ENCODE measurements at places on chromosomes 2 and 18.

DNA sequence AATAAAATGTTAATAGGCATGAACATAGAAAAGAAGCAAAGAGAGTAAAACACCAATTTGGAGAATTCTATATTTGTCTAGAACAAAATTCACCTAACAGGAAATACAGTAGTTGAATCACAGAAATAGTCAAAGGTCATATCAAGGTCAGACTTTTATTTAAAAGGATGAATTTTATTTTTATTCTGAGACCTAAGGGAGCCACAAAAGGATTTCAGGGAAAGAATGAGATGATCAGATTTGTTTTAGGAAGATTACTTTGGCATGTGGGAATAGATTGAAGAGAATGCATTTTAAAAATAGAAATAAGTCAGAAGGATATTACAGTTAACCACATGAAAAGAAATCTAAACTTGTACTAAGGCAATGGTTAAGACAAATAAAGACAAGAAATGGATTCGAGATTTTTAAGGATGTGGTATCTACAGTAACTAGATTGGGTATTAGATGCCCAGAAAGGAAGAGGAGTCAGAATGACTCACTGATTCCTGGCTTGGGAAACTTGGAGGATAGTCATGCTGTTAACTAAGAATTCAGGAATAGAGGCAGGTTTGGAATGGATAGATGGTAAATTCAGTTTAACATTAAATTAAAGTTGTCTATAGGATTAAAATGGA lies 56.0 kb downstream of the METTL4 start:
- DNase-seq: no peak

GRCh38 chr18:35397976-35398375 lies 20.8 kb upstream of the ZNF396 start:
- no peak for DNase-seq

DNA sequence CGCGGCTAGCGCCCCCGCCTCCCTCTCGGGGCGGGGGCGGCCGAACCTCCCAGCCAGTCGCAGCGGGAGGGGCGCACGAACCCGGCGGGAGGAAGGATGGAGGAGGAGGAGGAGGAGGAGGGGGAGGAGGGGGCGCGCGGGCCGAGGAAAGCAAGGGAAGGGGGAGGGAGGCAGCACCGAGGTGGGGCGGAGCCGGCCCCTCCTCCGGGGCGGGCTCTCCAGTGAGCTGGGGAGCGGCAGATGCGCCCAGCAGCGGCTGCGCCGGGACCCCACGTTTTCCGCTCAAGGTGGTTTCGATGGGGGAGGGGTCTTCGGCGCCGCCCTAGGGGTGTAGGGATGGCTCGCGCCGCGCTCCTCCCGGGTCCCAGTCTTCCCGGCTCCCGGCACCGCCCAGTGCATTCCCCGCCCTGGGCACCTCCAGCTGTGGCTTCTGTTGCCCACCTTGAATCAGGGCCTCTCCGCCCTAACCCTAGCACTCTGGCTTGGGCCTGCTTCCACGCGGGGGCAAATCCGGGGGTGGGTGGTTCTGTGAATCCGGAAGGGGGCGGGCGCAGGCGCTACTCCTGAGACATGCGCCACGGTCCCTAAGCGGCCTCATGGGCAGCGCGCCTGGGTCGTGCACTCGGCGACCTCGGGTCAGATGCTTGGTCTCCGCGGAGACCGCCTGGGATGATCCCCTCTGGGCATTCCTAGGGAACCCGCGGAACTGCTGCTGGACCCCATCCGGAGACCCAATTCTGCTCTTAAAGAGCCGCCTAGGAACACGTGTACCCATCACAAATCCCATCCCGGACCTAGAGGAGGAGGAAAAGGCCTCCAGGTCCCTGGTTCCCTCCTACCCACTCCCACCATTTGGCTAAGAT lies at the start of gene FBXO41:
Gene FBXO41 (minus strand): TSS at position 183 of the 863 bp plus-strand sequence. CDS start 14,848 bp downstream, outside the sequence.
- peak; percentile 32 for DNase-seq

- DNase-seq: no peak
Observed at GRCh38 chr2:96844405-96844808, 586 bp upstream of the ANKRD23 start.

DNA sequence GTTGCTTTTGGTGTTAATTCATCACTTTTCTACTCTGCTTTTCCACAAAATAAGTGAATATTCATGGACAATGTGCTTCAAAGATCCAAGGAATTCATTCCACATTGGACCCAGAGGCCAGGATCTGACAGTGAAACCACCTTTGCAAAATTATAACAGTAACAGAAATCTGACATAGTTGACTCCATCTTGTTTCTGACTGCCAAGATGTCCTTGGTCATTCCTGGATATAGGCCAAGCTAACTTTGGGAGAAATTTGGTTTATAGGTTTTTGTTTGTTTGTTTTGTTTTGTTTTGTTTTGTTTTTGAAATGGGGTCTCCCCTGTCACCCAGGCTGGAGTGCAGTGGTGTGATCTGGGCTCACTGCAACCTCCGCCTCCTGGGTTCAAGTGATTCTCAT lies 10.3 kb downstream of the MPPE1 start:
- no peak for DNase-seq

GRCh38 chr2:24490181-24490689 lies 819 bp upstream of the NCOA1 start:
- DNase-seq: no peak

- no peak for DNase-seq
Observed at GRCh38 chr18:70469916-70470315, 181.1 kb downstream of the SOCS6 start.

- no peak for DNase-seq
Observed at GRCh38 chr18:53943326-53943860, 281.1 kb downstream of the MBD2 start.

GRCh38 chr18:23689031-23689615 lies at the start of gene LAMA3:
LAMA3 (plus strand) TSS chr18:23689453; CDS start chr18:23689684, 231 bp downstream.
- peak; percentile 19 for DNase-seq

GRCh38 chr2:129923265-129924091 lies 56.0 kb upstream of the RAB6C start:
- DNase-seq: peak; percentile 54

GRCh38 chr2:196170606-196171247 lies 651 bp downstream of the STK17B start:
- no peak for DNase-seq

DNA sequence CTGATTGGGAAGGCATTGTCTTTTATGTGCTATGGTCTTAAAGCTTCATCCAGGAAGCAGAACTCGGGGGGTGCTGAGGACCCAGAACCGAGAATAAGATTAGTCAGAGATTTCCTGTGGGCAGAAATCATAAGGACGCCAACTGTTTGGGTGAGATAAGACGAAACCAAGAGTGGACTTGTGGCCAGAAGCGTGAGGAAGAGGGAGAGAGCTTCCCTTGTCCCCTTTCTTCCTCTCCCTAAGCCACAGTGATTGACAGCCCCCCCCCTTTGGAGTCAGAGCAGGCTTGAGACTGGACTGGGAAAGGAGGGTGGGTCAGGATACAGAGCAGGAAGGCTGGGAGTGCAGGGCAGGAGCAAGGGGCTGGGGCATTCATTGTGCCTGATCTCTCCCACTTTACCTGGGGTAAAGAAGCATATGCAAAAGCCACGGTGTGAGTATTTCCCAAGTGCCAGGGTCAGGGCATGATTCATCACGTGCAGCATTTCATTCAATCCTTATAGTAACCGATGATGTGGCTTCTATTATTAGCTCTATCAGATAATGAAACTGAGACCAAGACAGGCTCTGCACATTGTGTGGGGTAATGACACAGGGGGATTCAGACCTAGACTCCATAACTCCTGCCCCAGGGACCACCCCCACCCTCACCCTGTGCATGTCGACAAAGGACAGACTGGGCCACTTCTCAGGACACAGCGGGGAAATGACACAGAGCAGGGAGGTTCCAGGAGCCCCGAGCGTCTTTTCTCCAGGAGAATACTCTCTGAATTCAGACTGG lies 3.0 kb upstream of the IL1RN start:
- DNase-seq: no peak

- DNase-seq: no peak
Observed at GRCh38 chr18:55286257-55286825, 301.7 kb downstream of the TCF4 start.

GRCh38 chr2:42261518-42262195 lies 92.5 kb downstream of the EML4 start:
- DNase-seq: no peak

GRCh38 chr2:45862843-45863242 lies 211.4 kb downstream of the PRKCE start:
- no peak for DNase-seq

- DNase-seq: no peak
Observed at GRCh38 chr2:147989809-147990403, 30.6 kb downstream of the ORC4 start.

DNA sequence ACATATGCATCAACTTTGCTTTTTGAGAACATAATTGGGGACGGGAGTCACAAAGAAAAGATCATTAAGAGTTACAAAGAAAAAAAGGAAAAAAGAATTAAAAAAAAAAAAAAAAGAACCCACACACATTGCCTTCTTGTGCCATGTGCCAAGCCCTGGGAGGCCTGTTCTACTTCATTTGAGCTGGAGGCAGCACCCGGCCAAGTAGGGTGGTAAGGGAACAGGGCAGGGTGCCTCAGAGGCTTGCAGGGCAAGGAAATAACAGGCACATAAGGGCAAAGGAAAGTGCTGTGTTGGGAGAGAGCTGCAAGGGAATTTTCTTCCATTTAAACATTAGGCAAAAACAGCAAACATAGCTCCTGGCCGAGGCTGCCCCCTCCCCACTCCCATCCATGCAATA lies 418.0 kb downstream of the TMEM182 start:
- no peak for DNase-seq

GRCh38 chr18:59008302-59008974 lies 131.2 kb upstream of the SEC11C start:
- no peak for DNase-seq

GRCh38 chr2:144678736-144679135 lies 158.8 kb upstream of the ZEB2 start:
- no peak for DNase-seq

DNA sequence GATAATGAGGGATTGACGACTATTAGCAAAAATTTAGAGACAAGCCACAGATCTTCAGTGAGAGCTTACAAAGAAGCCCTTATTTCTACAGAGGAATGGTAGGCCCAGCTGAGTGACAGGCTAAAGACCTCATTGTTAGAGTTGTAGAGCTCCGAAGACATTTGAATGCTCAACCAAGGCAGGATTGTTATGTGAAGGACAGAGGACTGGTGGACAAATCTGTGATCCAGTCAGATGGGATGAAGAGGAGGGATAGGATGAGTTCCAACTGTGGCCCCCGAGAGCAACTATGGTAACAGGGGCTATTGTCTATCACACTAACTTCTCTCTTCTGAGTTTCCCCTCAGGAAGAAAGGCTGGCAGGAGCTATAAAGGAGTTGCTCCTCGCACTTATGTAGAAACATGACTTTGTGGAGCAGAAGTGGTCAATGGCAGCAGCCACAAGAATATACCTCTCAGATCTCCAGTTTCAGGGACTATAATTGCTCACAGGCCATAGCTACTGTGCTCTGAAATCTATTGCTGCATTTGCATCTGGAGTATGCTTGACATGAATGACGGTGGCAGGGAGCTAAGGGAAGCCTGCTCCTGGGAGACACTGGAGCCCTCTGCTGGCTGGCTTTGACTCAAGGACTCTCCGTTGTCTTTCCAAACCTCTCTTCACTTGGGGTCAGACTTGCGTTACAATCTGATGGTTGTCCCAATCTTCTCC lies 50.3 kb upstream of the GREB1L start:
- DNase-seq: peak; percentile 57

DNA sequence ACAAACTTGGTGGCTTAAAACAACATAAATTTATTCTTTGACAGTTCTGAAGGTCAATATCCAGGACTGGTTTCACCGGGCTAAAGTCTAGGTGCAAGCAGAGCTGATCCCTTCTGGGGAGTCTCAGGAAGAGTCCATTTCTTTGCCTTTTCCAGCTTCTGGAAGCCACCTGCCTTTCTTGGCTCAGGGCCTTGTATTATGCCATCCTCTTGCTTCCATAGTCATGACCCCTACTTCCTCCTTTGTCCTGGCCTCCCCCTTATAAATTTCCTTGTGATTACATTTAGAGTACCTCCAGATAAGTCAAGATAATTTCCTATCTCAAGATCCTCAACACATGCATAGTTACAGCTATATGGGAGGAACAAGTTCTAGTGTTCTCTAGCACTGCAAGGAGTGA lies 1089.5 kb downstream of the LRP1B start:
- no peak for DNase-seq

DNA sequence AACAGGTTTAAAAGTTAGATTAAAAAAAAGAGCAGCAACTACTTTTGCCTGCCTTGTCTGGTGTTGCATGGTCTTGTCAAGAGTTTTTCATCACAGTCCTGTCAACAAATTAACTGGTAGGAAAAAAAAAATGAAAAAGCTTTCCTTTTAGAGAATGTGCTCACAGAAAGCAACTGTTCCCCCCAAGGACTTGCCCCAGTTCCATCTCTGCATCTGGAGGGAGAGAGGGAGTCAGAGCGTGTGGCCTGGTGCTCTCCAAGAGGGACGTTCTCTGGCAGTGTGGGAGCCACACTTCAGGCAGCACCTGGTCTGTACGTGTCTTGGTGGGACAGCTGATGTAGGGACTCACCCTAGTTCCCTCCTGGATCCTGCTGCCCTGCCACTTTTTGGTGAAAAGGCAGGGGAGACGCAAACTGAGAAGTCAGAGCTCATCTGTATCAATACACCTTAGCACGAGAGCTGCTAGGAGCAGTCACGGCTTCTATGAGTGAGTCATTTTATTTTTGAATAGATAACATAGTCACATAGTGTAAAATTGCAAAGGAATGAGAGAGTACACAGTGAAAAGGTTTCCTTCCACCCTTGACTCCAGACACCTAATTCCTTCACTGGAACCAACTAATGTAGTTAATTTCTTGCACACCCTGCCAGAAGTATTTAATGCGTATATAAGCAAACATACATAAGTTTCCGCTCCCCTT lies 172.5 kb upstream of the MGAT5 start:
- no peak for DNase-seq

DNA sequence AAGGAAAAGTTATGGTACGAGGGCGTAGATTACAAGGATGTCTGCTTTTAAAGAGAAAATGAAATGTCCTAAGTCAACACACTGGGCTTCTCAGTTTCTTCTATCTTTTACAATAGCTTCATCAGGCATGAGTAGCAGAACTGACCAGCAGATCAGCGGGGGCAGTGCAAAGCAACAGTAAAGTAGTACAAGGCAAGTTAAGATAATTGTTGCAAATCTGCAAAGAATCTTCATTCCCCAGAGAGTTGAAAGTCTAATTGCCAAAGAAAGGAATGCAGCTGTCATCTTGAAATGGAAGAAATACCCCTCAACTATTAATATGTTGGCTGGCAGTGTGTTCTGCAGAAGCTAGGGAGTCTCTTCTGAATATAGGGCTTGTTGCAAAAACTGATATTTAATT lies 60.2 kb upstream of the SLC39A10 start:
- DNase-seq: no peak

GRCh38 chr2:8805278-8806210 lies 31.9 kb downstream of the KIDINS220 start:
- no peak for DNase-seq

- DNase-seq: no peak
Observed at GRCh38 chr18:41075212-41075611, 879.8 kb upstream of the PIK3C3 start.

- DNase-seq: no peak
Observed at GRCh38 chr2:177553176-177553884, 160.8 kb downstream of the AGPS start.
